ENCODE measurements at places on chromosomes 5 and 9. TPM values are rescaled to one million over a fixed set of nuclear protein-coding genes. Genes with fewer than 3 reads are reported as not detected.
A peak's percentile ranks its signal among the peaks of the same experiment; 100 is the strongest.

Gene TAF1L
- not detected for total RNA-seq

DNA sequence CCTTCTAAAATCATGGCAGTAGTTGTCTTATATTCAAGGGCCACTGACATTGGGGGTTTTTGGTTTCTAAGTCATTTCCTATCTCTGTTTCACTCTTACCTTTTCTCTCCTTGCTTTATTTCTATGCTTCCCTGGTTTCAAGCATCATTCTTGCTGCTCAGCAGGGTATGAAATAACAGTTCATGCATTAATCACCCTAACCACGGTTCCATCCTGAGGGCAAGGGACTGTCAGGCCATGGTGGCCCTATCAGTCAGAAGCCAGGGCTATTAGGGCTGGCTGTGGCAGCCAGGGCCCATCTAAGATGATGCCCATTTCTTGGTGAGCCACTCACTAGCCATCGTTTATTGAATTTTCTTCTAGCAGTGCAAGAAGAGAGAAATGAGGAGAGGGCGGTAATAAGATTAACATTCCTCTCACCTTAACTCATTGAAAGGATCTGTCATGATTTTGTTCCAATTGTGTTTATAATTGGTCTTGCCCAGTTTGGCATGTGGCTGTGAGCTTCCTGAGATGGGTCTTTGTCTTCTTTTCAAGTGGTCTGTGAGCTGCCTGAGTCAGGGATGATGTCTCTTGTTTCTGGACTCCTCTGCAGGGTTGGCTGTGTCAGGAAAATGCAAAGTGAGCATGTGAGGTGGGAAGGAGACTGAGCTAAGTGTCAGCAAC lies 45.2 kb downstream of the CYSTM1 start:
- no peak for DNase-seq

DNA sequence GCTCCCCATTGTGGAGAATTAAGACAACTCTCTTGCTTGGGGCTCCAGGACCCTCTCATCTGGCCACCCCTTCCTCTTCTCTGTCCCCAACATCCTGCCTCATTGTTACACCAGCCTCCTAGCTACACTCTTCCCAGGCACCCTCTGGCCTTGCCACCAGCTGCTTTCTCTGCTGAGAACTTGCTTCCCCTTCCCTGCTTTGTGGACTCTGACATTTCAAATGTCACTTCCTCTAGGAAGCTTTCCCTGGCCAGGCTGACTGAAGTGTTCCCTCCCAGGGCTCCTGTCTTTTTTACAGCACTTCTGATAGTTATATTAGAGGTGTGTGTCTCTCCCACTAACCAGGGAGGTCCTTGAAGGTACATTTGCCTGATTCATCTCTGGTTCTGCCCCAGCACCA lies 194.0 kb upstream of the KLF4 start:
- DNase-seq: peak; percentile 60

DNA sequence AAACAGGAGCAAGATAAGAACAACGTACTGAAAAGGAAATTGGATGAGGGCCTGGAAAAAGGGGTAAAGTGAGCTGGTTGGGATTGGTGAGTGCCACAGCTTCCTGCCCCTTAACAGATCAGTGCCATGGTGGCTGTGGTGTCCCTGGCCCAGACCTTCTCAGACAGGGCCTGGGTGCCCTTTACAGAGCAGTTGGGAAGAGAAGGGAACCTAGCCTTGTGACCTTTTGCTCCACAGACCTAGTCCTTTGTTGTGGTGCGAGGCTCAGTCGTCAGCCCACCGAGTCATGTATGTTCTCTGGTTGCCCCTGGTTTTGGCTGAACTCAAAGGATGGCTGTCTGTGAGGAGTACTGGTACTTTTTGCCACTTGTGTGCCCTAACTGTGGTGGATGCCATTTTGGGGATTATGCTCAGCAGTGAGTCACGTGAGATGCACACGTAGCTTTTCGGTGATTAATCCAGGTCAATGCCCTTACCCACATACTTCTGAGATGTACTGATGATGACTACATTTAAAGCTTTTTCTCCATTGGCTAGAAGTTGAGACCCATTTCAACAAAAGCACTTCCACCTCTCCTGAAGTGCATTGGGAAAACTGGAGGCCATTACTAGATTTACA lies 48.4 kb downstream of the EXOSC2 start:
- no peak for DNase-seq

DNA sequence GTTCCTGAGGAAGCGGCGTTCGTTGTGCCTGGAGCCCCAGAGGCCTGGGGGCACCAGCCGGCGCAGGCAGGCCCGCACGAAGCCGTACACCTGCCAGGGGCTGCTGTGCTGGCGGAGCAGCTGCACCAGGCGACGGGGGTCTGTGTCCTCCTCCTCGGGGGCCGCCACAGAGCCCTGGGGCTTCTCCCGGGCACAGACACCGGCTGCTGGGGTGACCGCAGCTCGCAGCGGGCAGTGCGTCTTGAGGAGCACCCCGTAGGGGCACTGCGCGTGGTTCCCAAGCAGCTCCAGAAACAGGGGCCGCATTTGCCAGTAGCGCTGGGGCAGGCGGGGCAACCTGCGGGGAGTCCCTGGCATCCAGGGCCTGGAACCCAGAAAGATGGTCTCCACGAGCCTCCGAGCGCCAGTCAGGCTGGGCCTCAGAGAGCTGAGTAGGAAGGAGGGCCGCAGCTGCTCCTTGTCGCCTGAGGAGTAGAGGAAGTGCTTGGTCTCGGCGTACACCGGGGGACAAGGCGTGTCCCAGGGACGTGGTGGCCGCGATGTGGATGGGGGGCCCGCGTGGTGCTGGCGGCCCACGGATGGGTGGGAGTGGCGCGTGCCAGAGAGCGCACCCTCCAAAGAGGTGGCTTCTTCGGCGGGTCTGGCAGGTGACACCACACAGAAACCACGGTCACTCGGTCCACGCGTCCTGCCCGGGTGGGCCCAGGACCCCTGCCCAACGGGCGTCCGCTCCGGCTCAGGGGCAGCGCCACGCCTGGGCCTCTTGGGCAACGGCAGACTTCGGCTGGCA lies 1.3 kb downstream of the TERT start:
- DNase-seq: peak; percentile 16

DNA sequence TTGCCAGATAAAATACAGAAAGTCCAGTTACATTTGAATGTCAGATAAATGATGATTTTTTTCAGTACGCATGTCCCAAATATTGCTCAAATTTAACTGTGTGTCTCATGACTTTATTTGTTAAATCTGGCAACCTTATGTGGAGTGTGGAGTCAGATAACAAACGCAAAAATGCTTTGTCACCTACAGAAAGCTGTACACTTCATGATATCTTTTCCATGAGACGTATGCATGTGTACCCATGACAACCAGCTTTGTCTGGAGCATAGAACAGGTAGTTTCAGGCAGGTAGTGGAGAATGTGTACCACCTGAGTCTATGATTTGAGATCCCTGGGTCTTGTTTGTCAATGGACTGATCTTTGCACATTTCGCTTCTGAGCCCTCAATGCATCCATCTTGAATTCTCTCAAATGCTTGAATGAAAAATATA lies 105.5 kb upstream of the CPEB4 start:
- no peak for DNase-seq

GRCh38 chr9:109452761-109453160 lies 45.3 kb downstream of the PTPN3 start:
- DNase-seq: no peak

GRCh38 chr5:158123595-158123994 lies 264.6 kb upstream of the CLINT1 start:
- DNase-seq: no peak
